HAP-1 (cell line): ENCODE measurements at places on chromosomes 2 and 18.

DNA sequence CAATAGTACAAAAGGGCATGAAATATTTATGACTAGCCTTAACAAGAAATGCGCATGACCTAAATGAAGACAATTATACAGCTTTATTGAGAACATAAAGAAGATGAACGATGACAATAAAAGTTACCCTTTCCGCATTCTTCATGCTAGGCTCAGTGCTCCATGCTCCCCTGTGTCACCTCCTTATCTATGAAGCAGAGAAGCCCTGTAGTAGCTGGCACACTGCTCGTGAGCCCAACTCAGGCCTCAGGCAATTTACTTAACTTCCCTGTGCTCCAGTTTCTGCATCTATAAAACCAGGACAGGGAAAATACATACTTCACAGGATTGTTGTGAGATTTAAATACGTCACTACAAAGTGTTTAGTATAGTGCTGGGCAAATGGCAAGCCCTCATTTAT is 34.5 kb upstream of the NABP1 start:
- no peak for DNase-seq

DNA sequence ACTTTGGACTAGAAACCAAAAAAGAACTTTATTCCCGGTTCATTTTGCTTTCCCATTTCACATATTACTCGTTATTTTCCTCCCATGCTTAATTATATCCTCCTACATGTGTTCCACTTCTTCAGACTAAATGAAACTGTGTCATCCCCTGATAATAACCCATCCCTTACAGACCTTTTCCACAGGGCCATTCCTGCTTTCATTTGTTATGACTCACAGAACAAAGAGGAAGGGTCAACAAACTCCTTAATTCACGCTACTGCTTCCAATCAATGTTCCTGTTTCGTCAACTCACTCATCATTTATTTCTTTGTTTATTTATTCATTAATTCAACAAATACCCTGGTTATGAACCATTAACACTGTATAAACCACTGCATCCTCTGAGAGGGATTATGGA is 104.5 kb downstream of the ZEB2 start:
- DNase-seq = no peak

DNA sequence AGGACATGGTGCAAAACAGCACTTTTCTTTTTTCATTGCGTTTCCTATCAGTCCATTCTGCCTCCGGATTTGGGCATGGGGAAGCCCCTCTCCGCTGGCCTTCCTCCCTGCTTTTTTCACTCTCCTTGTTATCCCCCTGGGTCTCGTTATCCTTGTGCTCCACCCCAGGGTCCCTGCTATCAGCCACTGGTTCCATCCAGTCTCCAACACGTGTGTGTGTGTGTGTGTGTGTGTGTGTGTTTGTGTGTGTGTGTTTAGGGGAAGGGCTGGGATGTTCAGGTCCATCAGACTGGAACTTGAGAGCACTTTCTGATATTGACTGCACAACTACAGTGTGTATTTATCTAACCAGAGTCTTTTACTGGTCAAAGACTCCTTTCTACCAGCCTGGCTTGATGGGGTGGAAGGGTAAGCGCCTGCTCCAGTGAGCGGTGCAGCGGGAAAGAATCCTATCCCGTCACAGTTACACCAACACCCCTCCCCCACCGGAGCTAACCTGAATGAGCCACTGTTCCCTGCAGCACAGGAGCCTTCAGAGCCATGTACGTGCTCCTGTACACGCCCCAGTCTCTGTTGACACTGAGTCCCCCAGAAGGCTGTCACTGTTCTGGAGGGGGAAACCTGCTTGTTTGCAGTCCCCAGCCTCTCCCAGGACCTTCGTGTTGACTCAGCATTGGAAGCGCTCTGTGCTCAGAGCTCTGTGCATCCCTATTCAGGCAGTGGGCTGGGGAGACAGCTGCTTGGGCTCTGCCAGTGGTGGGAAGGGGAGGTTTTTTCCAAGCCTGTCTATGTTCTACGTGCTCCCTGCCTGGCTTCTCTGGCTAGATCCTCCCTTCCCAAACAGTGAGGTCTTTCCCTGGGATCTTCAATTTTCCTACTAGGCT is 4.6 kb downstream of the INHA start:
- no peak for DNase-seq

DNA sequence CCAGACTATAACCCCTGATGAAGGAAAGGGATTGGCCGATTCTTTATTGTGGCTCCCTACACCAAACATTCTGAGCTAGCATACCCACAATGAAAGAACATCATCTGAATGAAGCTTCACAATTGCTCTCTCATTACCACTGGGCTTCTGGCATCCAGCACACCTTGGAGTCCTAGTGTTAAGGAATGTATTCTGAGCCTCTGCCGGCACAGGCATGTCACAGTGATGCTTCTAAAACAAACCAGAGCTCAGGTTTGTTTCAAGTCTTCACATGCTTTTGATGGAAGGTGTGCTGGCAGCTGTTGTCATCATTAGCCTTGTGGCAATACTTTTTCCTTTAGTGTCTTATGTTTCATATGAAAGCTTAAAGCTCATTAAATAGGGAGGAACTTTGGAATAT is 76.3 kb upstream of the RBBP8 start:
- DNase-seq = no peak

- no peak for DNase-seq
Measured at GRCh38 chr2:104888489-104889258, 34.8 kb downstream of the POU3F3 start.

DNA sequence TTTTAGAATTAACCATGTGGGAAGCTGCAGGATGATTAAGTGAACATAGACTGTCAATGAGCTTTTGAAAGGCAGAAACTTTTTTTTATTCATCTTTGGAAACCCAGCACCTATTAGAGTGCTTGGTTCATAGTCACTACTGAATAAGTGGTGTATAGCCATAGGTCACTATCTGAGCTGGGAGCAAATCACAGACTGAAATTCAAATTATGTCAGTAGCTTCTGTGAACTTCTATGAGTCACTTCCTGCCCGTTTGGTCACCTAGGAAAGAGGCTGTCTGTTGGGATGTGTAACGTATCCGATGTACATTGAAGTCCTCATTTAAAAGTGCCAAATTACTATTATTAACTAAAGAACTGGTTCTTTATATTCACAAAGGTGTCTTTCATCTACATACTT is 20.5 kb upstream of the SLC40A1 start:
- no peak for DNase-seq

- no peak for DNase-seq
Measured at GRCh38 chr2:75656563-75656962, 10.0 kb downstream of the MRPL19 start.

- peak; percentile 7 for DNase-seq
Measured at GRCh38 chr2:160110674-160111239, 48.3 kb upstream of the PLA2R1 start.

DNA sequence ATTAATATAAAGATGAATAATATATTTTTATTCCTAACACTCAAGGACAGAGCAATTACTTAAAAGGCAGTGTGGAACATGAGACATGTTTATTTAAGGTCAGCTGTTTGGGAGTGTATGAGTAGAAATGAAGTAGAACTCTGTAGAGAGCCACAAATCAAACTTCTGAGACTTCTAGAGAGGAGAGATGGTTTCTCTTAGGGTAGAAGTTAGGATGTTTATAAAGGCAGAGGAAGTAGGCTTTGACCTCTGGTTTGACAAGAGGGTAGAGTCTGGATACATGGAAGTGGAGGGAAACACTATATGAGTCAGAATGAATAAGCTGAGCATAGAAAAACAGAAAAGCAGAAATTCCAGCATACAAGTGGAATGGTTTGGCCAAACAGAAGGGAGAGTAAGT is 262.1 kb upstream of the KLHL14 start:
- DNase-seq = no peak

DNA sequence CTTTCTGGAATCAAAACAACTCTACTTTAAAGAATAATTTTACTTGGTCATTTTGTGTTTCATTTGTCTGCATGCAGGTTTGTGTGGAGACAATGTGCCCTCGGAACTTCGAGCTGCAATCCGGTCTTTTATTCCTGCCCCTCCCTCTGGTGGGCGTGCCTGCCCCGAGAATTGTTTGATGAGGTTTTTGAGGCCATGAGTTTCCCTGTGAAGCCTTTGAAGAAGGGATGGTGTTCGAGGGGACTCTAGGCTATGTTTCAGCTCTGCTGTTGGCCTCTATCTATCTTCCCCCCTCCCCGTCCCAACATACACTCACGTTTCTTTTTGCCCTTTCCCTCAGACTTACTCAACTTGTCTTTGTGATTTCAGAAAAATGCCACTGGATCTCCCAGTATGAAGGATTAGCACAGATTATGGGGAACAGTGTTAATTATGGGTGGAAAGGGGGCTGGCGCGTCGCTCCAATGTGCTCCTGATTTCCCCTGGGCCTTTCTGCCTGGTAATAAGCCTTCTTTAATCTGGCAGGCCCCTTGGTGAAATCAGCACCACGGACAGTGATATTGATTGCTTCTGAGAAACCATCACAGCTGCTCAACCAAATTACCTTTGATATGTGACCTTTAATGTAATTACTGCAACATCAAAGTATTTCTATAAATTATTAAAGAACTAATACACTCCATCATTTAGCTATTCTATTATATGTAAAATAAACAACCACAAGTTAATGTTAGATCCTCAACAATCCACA is 82.2 kb downstream of the CELF4 start:
- peak; percentile 22 for DNase-seq

- peak; percentile 21 for DNase-seq
Measured at GRCh38 chr2:11495844-11496681, 30.1 kb upstream of the E2F6 start.

DNA sequence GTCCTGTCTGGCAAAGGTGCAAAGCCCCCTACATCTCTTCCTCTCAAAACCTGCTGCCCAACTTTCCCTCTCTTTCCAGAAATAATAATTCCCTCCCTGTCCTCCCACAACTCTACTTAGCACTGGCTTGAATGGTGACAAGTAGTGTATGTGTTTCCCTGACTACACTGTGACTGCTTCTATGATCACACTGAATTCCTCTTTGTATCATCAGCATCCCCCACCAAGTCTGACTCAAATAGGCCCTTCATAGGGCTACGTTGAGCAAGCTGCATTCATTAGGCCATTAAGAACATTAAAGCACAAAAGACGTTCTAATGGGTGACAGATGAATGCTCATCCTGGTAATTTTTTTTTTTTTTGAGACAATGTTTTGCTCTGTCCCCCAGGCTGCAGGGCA is 13.7 kb upstream of the ST3GAL5 start:
- no peak for DNase-seq

GRCh38 chr2:70920367-70920715 is 15.4 kb upstream of the ATP6V1B1 start:
- no peak for DNase-seq

DNA sequence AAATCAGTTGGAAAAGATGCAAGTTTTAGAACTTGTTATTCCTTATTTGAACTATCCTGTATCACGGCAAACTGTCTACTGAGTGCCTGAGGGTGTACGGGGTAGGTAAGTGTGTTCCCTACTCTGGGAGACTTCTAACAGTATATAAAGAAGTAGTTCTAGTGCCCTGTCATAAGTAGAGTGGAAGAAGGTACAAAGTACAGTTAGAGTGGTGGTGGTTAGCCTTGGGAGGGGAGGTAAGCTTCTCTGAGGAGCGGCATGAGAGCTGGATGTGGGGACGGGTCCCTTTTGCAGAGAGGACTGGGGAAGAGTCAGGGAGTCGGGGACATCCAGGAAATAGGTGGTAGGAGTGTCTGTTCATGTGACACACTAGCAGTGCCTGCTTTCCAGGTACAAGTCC is 48.5 kb downstream of the DGKD start:
- DNase-seq = no peak

- no peak for DNase-seq
Measured at GRCh38 chr18:41814651-41815050, 140.4 kb upstream of the PIK3C3 start.

DNA sequence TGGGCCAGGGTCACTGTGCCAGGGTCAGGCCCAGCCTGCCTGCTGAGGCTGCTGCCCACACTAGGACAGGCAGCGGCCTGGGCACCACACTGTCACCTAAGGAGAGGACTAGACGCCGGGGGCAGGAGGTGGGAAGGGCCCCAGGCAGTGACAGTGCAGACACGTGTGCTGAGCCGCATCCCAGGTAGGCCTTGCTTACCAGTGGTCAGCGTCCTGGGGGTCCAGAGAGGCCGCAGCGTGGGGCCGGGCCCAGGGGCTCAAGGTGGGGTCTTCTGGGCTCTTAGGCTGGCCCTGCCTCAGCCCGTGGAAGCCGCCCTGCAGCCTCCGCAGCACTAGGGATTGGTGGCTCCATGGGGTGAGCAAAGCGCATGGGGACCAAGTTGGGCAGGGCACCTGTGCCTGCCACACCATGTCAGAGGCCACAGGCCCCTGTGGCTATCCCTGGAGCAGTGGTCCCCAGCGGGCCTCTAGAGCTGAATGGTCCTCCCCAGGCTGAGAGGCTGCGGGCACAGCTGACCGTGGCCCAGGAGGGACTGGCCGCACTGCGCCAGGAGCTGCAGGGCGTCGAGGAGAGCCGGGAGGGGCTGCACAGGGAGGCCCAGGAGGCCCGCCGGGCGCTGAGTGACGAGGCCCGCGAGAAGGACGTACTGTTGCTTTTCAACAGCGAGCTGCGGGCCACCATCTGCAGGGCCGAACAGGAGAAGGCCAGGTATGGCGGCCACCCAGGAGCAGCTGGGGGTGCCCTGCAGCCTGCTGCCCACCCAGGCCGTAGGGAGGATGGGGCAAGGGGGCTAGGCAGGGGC is 35.2 kb upstream of the SNED1 start:
- DNase-seq = no peak

DNA sequence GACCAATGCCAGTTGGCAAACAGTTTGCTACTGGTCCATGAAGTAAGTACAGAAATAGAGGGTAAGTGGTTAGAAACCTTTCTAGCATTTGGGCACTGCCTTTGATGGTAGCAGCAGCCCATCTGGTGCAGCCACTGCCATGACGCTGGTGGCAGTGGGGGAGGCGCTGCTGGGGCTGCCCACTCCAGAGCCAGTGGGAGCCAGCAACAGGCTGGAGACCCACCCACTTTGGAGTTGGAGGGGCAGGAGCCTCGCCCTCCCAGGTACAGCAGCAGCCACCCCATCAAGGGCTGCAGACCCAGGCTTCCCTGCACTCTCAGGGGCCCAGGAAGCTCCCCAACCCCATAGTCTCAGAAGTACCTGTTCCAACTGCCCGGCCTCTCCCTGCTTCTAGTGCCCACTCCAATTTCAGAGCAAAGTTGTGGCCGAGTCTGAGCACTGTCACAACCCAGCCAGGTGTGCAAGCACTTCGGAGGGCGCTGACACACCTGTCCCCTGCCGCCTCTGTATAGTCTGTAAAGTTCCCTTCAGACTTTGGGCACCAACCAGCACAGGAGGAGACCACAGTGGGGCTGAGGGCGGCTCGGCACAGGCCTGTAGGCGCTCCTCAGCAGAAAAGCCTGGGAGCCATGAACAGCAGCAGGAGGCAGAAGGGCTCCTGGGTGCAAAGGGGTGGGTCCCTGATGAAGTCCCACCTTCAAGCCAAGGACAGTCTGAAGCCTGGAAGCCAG is 125.6 kb upstream of the CCDC150 start:
- no peak for DNase-seq

GRCh38 chr18:38038242-38038641 is 472.6 kb upstream of the CELF4 start:
- DNase-seq = no peak
